ENCODE measurements at places on chromosomes 1 and 21.
A peak's percentile ranks its signal among the peaks of the same experiment; 100 is the strongest.

DNA sequence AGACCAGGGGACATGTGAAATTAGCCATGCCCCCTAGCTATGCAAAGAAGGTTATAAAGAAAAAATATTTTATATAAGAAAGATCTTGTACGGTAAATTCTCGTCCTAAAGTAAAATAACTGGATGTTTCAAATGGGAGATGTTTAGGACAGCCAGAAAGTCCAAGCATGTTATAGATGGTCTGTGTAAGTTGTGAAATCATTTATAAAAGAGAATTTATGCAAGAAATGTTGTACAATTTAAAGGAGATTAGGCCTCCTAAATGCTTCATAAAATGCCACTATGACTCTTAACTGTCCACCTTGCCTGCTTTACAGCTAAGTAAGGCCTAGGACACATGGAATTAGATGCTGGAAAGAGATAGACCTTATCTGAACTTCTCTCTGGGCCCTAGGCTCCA, 118.1 kb upstream of the POGK start:
- peak; percentile 1 for DNase-seq

GRCh38 chr1:16433030-16433429, 4.2 kb downstream of the SPATA21 start:
- no peak for DNase-seq

DNA sequence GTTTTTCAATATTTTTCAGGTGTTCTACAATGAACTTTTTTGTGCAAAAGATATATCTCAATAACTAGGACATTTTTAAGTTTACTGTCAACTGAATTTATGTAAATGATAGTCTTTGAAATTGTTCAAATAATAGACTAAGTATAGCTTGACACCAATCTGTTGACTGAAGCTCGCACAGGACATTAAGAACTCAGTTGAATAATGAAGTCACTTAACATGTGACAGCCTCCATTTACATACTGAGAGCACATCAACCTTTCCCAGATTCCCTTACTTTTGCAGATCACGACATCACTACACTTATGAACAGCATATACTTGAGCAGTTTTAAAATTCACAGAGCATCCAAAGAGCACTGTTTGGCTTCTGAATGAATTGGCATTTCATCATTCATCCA, 268.2 kb downstream of the LRRC7 start:
- no peak for DNase-seq

DNA sequence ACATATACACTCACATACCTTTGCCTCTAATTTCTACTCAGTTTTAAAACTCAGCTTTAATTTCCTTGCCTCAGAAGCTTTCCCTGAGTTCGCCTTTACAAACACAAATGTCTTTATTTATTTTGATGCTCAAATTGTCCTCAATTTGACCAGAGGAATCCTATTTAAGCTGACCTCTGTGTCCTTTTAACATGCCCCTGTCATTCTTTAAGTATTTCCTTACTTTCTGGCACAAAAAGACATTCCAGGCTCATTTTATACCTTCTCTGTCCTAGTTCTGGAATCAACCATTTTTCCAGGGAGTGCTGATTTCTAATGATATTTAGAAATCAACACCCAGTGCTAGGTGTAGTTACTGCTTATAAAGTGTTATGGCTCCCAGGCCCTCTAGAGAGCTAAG, 82.5 kb downstream of the OSBPL9 start:
- no peak for DNase-seq

DNA sequence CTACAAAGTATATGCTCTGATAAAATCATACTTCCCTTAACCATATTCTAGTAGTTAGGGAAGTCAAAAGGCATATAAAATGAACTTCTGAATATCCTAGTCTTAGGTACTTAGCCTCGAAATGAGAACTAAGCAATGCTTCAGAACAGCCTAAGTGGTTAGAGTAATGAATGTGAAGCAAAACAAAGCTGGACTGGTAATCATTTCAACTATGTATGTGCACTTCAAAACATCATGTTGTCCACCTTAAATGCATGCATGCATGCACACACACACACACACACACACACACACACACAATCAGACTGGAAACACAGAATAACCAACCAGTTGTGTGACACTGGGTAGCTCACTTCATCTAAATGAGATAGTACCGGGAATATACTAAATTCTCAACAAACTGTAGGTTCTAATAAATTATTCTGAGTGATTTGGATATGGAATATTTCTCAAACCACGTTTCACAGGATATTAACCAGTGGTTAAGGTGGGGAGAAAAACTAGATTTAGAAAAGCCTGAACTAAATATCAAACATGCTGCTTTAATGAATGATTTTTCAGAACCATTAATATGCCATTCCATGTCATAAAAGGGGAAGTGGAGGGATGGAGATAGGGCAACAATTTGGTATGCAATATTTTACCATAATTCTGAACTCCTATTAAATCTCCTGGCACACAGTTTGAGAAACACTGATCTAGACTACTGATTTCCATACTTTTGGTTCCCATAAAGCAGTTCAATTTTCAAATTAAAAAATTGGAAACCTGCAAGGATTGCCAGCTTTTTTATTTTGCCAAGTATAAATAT, 19.5 kb downstream of the RNF115 start:
- no peak for DNase-seq

DNA sequence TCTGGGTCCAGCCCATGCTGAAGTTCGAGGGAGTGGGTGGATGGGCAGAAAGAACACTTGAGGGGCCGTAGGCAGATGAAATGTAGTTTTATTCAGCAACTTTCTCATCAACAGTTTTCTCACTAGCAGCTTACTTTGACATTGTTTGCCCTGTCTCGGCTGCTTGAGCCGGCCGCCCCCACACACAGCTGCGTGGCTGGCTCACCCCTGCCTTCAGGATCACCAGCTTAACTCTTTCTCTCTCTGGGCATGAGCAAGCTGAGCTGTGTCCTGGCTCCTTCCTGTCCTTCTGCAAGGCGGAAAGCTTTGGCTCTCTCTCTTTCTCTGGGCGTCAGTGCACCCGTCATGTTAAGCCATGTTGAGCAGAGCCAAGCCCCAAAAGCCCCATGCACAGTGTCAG, 104.4 kb upstream of the GNG12 start:
- no peak for DNase-seq

- no peak for DNase-seq
Observed at GRCh38 chr1:3217181-3217641, 148.2 kb downstream of the PRDM16 start.

DNA sequence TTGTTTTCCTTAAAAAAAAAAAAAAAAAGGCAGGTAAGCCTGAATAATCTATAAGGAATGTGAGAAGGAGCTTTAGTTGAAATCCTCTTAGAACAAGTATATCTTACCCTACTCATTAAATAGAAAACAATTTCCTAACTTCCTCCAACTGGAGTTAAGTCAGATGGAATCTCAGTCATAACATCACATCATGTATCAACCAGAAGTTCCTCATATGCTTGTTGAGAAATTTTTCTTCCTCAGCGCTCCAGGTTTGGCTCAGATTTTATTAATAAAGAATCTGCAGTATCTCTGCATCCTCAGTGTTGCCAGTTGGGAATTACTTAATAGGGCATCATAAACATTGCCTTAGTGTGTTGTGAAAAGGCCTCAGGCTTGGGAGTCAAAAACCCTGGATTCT, 37.6 kb downstream of the DUSP10 start:
- DNase-seq = no peak

GRCh38 chr1:58780836-58781452, 2.9 kb downstream of the JUN start:
- DNase-seq = peak; percentile 46

GRCh38 chr1:208808301-208808700, 564.1 kb upstream of the PLXNA2 start:
- DNase-seq = peak; percentile 91

GRCh38 chr1:20178634-20179370, 7.1 kb upstream of the UBXN10 start:
- DNase-seq = no peak

Measured in mammary epithelial cell (primary cell).